ENCODE measurements at places on chromosomes 11 and 22.

DNA sequence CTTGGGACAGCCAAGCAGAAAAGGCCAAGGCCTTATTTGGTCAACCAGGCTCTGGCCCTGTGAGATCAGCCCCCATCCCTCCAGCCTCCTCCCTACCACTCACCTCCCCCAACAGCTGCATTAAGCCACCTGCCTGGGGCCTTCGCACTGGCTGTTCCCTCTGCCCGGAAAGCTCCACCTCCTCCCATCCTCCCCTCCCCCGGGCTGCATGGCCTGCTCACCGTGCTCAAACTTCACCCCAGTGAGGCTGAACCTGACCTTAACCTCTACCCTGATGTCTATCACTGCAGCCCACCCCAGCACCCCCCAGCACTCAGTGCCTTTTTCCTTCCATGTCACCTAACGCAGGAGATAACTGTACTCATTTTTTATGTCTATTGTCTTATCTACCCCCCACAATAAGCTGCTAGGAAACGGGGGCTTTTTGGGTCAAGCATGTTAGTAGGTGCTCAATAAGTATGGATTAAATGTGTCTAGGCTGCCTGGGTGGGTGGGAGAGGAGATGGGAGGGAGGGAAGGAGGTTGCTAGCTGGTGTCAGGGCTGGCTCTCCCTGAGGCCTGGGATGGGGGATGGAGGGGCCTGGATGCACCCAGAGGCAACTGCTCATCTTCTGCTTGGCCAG, 912 bp downstream of the PTPRCAP start:
- no peak for DNase-seq

DNA sequence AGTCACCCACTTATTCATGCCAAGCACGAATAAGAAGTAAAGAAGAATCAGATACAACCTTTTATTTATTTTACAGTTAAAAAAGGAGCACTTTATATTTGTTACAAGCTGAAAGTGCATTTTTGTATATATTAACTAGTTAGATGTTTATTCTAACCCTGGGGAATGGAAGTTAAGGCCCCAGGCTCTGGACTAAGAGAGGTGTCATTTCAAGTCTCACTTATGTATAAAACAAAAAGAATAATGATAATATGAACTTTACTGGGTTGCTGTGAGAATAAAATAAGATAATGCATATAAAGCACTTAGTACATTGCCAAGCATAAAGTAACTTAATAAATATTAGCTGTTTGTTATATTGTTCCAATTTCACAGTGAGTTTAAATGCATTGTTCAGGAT, 12.1 kb upstream of the FAT3 start:
- DNase-seq = no peak

DNA sequence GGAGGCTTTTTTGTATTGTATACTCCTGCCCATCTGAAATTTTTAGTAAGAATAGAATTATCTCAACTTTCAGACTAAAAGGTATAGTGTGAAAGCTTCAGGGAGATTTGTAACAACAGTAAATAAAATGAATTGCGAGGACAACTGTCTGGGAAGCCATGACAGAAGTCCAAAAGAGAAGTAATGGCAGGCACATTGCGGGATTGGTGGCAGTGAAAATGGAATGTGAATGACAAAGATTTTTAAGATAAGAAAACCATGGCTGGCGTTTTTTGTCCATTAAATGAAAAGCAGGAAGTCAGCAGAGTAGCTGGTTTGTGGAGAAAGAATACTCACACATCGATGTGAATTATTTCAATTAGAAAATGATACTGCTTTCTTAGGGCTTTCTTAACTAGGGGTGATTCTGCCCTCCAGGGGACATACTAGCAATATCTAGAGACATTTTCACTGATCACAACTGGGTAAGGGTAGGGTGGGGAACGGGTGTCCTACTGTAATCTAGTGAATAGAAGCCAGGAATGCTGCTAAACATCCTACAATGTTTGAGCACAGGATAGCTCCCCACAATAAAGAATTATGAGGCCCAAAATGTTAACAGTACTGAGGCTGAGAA, 1.6 kb downstream of the NPAT start:
- DNase-seq = no peak

DNA sequence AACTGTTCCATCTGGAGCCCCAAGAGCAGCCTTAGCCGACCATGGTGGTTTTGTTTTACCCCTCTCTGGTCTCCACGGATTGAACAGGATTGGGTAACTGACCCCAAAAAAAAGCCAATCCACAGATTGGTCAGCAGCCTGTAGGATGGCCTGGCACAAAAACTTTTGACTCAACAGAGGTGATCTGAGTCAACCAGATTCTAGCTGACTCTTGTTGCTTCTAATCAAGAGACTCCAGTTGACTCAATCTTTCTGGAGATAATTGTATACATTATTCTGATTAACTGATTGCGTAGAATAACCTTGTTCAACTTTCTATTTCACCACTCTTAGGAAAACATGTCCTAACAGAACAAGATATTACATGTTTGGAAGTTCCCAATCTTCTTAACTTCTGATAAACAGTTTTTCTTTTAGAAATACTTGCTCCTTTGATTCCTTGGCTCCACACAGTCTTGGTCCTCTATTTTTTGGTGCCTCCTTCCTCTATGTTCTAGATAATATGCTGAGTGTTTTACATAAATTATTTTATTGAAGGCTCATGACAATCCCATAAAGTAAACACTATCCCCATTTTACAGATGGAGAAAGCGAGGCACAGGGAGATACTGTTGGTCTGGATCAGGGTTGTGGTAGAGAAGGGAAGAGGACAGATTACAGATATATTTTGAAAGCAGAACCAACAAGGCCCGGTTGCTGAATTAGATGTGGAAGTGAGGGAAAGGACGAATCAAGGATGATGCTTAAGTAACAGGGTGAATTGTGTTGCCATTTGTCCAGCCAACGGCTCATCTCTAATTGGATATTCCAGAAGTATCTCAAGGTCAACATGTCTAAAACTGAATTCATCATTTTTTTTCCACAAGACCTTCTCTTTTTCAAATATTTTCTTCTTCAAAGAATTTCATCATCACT, 11.5 kb upstream of the ZC3H12C start:
- no peak for DNase-seq

DNA sequence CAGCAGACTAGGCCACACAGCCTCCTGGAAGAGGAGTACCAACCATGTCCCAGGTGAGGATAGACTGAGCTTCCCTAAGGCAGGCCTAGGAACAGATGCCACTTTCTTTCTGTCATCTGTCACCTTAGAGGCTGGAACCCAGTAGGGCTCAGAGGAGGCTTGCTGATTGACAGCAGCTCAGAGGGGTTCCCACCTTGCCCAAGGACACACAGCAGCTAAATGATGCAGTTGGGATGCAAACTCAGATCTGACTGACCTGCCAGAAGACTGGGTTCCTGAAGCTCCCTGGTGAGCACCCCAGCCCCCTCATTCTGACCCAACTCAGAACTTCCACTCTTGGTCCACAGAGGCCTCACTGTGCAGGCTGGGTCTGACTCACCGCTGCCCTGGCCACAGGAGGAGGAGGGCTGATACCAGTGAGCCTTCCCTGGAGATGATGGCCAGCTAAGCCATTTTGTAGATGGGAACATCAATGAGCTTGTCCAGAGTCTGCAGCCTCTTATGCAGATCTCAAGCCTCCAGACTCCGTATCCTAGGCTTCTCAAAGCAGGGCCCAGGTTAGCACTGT, 14.0 kb downstream of the CAPN5 start:
- DNase-seq = no peak

DNA sequence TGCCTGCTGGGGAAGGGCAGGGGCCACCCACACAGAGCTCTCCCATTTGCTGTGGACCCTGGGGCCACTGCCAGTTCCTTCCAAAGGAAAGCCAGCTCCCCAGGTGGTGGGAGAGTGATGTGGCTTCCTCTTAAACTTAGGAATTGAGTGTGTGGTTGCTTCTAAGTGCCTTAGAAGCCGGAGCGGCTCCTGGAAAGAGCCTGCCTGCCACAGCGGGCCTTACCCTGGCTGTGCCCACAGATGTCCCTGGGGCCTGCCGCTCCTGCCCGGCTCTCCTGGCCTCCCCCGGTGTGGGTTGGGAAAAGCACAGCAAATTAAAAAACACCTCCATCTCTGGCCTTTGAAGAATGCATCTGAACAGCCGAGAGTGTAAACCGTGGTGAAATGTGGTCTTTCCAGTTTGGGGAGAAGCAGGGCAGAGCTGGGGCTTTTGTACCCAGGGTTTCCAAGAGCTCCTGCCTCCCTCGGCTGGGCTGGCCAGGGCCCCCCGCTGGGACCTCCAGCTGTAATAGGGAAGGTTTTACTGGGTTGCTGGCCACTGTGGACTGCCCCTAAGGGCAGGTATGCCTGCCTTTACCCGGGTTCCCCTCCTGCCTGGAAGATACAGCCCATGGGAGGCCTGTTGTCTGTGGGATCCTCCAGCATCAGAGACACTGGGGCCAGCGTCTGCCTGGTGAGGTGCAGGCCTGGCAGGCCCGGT, 30.2 kb downstream of the LRP5 start:
- no peak for DNase-seq

- DNase-seq = no peak
These were observed 116.3 kb upstream of the APOA1 start for GRCh38 chr11:116953530-116954285.

DNA sequence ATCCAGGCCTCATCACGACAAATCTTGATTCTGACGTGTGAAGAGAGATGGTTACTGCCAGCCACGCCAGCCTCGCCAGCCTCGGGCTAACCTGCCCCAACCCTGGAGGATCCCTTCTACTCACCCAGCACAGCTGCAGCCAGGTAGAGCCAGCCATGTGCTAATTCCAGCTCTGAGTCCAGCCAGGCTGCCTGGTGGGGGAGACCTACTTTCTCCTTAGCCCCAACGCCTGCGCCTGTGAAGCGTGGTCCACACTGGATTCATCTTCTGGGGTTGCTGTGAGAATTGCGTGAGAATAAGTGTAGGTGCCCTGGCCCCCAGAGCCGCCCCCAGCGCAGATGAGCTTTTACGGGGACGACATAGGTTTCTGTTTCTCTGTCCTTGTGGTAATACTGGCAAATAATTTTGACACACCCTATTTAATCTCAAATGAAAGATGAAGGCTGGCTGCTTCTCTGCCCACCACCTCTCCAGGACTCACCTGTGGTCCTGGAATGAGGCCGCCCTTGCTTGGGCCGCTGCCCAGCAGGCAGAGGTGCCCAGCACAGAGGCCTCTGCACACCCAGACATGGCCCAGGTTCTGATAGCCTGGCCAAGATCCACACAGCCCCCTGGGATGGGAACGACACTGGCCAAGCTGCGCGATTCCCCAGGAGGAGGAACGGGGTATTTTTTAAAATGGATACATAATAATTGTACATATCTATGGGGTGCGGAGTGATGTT, 528.4 kb downstream of the TBC1D22A start:
- DNase-seq = no peak

DNA sequence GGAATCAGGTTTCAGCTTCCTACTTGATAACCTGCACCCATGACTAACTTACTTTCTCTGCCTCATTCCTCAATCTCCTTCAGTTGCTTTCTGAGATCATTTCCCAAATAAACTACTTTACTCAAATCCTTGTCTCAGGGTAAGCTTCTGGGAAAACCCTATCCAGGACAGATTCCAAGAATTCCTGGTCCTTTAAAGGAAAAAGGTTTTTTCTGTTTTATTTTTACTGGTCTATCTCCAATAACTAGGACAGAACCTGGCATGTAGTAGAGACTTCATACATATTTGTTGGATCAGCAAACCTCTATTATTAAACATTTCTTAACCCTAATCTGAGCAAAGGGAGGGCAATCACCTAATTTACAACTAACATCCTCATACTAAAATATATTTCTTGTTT, 910.5 kb upstream of the CHORDC1 start:
- no peak for DNase-seq

DNA sequence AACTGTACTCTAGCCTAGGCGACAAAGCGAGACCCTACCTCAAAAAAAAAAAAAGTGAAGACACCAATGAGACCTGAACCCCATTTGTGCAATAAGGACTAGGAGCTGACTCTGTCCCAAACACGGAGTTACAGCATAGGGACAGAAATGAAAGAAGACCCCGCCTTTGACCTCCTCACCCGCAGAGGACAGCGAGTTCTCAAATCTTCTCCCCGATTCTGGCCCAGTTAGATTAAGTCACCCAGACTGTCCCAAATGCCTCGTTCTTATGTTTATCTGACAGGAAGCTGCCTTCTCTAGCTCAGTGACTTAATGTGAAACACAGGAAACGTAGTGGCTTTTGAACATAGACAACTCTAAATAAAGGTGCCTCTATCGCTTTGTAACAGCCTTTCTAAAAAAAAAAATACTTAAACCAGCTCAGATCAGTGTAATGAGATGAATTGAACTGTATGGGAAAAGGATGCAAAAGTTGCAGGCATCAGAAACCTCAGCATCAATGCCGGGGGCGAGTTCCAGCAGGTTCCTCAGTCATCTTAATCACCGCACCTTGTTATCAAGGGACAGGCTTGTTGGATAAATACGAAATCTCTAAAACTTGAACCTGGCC, 10.6 kb downstream of the MYH9 start:
- no peak for DNase-seq

DNA sequence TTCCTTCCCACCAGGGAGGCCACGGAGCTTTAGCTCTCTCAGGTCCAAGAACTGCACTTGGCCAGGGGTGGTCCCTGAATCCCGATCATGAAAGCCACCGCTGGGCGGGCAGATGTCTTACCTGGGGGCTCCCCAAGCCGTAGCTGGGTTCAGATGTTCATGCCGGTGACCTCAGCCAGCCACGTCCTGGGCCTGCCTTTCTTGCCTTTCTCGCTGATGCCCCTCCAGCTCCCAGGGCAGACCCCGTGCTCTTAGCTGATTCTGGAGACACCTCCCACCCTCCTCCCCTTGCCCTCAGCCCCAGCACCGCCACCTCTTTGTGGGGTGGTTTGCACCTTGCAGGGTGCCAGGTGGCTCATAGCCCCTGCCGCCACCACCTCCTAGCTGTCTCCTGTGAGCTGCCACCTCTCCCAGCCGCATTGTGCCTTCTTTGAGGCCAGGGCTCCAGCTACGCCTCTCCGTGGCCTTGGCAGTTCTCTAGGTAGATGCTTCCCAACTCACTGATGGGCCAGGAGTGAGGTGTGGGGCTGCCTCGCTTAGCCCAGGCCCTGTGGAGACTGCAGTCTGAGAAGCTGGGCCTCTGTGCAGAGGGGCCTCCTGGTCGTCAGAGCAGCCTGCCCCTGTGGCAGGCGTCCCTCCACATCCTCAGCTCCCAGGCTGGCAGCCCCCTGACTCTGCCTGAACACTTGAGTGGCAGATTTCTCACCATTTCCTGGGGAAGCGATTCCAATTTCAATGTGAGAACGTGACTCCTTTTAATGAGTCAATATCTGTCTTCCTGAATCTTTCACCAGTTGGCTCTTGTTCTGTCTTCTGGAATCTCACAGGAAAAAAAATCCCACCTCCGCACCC, 97.6 kb upstream of the B3GAT1 start:
- DNase-seq = no peak

- DNase-seq = no peak
These were observed 31.5 kb upstream of the SYT8 start for GRCh38 chr11:1803246-1803645.

DNA sequence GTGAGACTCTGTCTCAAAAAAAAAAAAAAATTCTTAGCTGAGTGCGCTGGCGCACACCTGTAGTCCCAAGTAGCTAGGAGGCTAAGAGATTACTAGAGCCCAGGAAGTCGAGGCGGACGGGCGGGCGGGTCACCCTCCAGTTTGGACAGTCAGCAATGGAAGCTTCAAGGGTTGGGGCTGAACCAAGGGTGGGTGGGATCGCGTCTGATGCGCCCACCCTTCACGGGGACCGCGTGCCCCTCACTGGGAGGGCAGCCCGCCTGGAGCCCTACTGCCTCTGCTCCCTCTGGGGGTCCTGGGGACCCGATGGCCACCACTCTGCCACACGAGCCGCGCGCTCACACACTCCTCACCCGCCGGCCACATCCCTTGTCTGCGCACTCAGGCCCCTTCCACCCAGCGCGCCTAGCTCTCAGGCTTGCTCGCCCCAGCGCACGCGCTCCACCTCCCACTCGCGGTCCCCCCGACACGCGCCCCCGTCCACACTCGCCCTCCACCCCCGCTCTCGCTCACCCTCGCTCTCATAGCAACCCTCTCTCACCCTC, 494 bp downstream of the CHID1 start:
- DNase-seq = no peak

All from posterior cingulate gyrus (tissue), 11 donors.